ENCODE measurements at places on chromosomes 11 and 22. TPM values are rescaled to one million over a fixed set of nuclear protein-coding genes. Genes with fewer than 3 reads are reported as not detected.
A peak's percentile ranks its signal among the peaks of the same experiment; 100 is the strongest.

Gene FUT4
- 2.9 TPM for total RNA-seq

Gene GDPD4
- total RNA-seq: not detected

DNA sequence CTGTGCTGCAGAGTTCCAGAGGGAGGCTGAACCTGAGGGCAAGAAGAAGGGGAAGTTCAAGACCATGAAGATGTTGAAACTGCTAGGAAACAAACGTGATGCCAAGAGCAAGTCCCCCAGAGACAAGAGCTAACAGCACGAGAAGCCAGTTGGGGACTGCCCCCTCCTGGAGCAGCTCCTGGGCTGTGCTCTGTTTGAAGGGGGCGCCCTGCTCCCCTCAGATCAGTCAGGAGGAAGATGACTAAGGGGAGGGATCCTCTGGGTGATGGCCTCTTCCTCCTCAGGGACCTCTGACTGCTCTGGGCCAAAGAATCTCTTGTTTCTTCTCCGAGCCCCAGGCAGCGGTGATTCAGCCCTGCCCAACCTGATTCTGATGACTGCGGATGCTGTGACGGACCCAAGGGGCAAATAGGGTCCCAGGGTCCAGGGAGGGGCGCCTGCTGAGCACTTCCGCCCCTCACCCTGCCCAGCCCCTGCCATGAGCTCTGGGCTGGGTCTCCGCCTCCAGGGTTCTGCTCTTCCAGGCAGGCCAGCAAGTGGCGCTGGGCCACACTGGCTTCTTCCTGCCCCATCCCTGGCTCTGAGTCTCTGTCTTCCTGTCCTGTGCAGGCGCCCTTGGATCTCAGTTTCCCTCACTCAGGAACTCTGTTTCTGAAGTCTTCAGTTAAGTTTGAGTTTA is 12.6 kb downstream of the C22orf23 start:
- no peak for DNase-seq

- DNase-seq: no peak
These were observed 10.1 kb downstream of the C11orf87 start for GRCh38 chr11:109432105-109432504.

Gene ZNF202
- total RNA-seq: 4.5 TPM

GRCh38 chr11:77065878-77066228 is 918 bp upstream of the CAPN5 start:
- peak; percentile 74 for DNase-seq

DNA sequence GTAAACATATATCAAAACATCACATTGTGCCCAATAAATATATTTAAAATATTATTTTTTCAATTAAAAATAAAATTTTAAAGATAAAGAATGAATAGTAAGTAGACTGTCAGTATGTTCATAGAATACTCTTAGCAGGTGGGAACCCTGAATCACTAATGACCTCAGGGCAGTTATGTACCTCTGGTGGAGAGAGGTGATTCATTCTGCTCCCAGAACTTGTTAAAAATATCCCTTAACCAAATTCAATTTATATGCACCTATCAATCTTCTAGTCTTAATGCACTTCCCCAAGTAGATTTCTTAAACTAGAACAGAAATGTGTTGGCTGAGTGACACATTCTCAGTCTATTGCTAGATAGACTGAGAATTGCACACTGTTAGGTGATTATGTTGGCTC is 183.9 kb upstream of the SYN3 start:
- no peak for DNase-seq

GRCh38 chr11:59562292-59562691 is 51.0 kb downstream of the OR4D9 start:
- DNase-seq: no peak

GRCh38 chr22:46066691-46067090 is 83.6 kb upstream of the PPARA start:
- DNase-seq: peak; percentile 18

Gene MOB2
- 44.0 TPM for total RNA-seq

Gene PTGDR2
- not detected for total RNA-seq

Gene MRGPRX3
- total RNA-seq: not detected

DNA sequence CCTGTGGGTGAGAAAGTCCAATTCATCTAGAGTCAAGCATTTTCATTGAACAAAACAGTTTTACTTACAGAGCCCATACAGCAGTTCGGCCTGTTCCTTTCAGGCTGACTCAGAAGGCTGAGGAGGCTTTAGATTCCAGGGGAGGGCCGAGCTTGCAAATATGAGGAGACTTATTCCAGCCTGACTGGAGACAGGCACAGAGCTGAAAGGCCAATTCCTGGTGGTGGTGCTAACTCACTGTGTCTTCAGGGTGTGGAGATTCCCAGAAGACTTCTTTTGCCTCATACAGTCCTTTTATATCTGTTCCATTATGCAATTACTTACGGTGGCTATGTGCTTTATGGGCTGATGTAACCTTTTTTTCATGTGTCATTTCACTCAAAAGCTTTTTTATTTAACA is at the start of gene OR51E2:
OR51E2 (minus strand) TSS at position 269 of the 400 bp plus-strand sequence. CDS start 15,142 bp downstream, outside the sequence.
- no peak for DNase-seq

GRCh38 chr11:34915136-34916014 is 804 bp downstream of the APIP start:
- DNase-seq: no peak

DNA sequence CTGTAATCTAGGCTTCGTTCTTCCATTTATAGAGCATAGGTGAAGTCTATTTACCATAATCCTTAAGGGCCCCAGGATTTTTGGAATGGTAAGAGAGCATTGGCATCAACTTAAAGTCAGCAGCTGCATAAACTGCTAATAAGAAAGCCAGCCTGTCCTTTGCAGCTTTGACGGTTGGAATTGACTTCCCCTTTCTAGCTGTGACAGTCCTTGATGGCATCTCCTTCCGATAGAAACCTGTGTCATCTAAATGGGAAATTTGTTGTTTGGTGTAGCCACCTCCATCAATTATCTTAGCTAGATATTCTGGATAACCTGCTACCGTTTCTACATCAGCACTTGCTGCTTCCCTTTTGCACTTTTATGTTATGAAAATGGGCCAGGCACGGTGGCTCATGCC is 58.0 kb upstream of the GLYATL1B start:
- DNase-seq: no peak

- no peak for DNase-seq
These were observed 15.7 kb downstream of the P2RX3 start for GRCh38 chr11:57353852-57354251.

DNA sequence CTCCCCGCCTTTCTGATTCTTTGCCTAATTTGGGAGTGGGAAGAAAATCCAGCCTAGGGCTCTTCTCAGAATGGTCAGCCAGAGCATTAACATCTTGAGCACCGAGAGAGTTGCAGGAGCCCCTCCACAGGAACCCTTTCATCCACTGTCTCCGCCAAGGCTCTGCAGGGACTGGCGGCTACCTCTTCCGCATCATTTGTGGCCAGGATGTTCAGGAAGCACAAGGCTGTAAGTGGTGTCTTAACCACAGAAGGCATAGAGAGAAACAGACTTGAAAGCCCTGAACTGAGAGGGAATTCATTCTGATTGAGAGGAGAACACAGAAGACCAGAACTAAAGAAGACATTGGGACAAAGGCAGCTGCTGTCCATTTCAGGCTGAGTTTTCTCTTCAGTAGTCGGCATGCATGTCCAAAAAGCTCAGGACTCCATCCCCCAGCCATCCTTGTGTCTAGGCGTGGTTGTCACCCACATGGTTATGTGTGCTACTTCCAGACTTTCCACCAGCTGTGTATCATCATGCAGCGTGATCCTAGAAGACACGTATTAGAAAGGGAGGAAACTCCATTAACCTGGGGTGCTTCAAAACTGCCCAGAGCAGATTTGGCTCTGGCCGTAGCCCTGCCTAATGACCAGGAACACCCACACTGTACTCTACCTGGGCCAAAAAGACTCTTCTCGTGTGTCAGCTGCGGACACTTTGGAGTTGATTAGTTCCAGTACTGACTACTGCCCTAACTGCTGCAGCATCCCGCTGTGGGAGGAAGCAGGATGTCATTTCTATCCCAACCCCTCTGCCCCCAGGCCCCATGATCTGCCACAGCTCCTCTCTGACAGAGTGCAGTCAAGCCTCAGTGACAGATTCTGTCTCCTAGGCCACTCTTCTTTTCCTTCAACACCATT is 725.1 kb downstream of the NTM start:
- no peak for DNase-seq

DNA sequence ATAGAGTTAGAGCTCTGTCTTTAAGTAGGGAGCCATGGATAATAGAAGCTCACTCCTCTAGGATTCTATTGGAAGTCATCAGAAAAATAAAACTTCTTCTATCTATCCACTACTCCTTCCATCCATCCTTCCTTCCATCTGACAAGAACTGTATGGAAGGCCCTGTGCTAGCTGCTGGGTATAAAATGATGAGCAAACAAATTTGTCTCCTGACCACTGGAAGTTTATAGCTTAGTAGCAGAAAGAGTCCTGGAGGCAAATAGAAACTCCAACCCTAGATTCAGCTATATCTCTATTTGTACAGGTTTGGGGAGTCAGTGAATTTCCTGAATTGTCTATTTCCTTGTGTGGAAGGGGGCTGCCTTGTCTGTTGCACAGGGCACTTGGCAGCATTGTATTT is 136.6 kb downstream of the ME3 start:
- DNase-seq: no peak

DNA sequence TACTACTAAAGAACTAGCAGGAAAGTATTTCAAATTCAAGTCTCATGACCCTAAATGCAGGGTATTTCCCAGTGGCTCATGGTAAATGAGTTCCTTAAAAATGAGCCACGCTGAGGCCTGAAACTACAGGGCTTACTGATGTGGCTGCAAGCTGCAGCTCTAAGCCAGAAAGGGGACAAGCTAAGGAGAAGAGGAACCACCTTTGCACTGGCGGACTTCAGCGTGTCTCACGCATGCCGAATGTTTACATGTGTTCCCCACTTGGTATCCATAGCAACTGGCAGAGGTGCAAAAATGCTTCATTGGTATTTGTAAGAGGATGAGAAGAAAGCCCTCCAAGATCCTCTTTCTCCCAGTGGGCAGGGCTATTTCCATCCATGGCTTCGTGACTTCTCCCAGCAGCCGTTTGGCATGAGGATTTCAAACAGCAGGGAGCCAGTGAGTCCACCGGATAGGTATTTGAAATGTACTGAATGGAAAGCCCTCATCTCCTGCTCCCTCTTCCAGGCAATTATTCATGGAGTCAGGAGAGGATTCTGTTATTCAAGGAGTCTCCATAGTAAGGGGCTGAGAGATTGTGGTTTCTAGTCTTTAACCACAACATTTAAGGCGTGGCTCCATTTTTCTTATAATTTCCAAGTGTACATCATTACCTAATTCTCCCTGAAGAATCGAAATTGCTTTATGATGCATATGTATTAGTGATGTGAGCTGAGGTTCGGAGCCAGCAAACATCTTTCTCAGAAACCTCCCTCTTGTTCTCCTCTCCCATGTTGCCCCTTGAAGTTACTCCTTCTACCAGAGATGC is 55.3 kb upstream of the CD44 start:
- DNase-seq: peak; percentile 63

- DNase-seq: peak; percentile 73
These were observed 76.8 kb downstream of the C11orf58 start for GRCh38 chr11:16815047-16815767.

DNA sequence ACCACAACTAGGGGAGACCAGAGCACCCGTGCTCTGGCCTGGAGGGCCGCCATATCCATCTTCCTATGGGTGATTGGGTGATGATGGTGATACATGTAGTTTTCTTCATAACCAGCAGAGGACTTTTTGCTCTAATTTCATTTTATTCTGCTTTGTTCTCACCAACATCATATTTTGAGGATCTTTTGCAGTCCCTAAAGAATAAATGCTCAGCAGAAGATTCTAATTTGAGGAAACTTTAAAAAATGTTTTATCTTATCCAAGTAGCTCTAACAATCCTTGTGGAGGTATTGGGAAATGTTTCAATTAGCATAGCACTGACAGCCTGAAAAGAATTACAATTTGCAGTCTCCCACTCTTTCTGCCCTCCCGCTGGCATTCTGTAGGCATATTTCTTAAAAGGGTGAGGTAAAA is 544.0 kb downstream of the NTM start:
- DNase-seq: no peak

Gene OR5AR1
- total RNA-seq: not detected

GRCh38 chr11:4887591-4887990 is 5.9 kb downstream of the OR51T1 start:
- DNase-seq: no peak

DNA sequence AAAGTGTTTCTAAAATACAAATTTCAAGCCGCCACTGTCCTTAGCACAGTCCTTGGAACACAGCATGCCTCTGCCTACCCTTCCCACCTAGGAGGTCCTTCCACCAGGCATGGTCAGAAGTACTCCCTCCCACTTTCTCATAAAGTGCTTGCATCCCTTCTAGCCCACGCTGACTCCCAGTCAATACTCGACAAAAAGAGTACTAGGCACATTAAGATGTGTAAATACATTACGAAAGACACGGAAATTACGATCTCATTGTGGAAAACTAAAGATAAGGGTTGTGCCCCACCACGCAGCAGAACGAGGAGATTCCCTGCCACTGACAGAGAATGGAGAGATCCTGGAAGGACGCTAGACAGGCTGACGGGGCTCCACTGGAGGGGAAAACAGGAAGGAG is 13.5 kb downstream of the CHKA start:
- DNase-seq: no peak

Gene LARGE2
- total RNA-seq: 0.32 TPM

Gene RFPL2
- total RNA-seq: 0.12 TPM

Gene TEX12
- total RNA-seq: not detected

DNA sequence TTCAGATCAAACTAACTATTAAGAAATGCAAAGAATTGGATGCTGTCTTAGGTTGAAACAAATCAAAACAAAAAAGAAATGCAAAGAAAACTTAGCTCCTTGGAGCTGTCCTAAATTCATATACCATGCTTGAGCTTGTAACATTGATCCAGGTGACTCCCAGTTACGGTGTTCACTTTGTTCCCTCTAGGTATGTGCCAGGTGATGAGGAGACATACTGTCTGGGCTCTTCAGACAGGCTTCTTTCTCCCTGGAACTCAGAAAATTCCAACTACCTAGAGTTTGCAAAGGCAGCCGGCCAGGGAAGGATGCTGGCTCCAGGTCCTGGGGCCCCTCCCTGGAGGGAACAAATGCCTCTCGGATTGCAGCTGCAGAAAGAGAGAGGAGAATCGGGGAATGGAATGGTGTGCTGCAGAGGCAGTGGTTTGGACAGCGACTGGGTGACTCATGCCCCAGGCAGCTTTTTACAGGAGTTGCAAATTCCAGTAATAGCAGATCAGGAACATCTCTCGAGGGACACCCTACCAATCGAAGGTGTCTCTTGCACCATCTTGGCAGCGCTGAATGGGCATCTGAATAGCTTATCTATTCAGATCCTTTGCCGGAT is 12.3 kb upstream of the ASPHD2 start:
- DNase-seq: no peak

Gene CWC15
- total RNA-seq: 65.5 TPM

DNA sequence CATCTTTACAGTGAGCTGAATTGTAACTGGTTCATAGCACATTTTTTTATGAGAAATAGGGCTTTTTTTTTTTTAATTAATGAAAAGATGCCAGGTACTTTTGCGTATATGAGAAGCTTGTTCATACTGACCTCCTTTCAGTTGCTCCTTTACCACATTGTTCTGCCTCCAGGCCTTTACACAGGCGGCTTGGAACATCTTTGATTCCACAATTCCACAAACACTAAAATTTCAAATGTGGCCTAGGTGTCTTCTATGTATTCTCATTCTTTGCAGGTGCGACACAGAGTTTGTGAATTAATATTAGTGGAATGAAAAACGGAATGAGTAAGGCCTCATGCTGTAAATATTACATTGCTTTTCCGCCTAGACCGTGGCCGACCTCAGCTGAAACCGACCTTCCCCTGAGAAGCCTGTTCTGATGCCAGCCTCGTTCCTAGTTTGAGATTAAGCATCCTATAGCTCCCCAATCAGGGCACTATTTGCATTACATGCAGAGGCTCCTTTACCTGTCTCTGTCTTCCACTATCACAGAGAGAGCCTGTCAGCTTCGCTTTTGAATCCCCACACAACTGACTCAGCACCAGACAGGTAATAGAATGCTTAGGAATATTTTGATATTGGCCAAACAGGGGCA is 125.8 kb downstream of the LDLRAD3 start:
- DNase-seq: no peak

Data from left cardiac atrium (tissue), 4 donors.